ENCODE measurements at places on chromosomes 2 and 18.

DNA sequence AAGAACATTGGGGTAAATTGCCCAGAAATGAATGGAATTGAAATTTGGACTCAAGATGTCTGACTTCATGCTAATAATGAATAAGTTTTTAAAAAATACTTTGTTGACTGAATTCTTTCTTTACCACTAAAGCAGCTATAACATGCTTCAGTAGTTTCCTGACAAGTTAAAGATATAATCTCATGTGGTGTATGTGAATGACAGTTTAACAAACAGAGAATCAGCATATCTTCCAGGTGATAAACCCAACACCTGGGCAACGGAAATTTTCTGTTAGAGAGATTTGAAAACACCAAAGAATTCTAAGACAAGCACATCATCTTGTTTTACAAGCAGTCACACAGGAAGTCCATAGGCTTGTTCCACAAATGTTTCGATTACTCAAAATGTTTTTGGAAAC is 372.6 kb upstream of the VRK2 start:
- DNase-seq: no peak

- no peak for DNase-seq
These were observed 56.9 kb upstream of the SCN7A start for GRCh38 chr2:166550923-166551322.

DNA sequence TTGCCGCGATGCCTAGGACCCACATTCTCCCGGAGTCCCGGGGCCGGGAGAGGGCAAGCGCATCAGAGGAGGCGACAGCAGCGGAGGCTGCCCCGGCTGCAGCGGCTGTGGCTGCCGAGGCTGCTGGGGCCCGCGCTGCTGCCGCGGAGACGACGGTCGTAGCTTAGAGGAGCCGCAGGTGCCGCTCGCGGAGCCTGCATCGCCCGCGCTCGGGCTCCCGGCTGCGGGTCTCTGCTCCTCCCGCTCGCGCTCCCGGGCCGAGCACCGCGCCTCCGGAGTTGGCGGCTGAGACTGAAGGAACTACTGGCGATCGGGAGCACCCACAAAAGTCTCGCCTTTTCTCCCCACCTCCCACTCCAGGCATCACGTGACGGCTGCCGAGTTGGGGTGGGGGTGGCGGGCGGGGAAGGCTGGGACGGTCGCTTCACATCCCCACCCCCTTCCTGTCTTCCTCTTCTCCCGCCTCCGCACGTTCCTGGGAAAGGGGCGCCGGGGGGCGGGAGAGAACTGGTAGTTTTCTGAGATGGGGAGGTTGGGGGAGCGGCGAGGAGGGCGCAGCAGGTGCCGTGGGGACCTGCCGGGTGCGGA is at the start of gene LYPD1:
Gene LYPD1, minus strand, starts transcription at position 298 of the 588 bp plus-strand sequence. Its CDS starts 273 bp downstream, at position 25.
- no peak for DNase-seq

GRCh38 chr18:74625157-74625556 is 27.5 kb downstream of the ZNF407 start:
- peak; percentile 39 for DNase-seq

DNA sequence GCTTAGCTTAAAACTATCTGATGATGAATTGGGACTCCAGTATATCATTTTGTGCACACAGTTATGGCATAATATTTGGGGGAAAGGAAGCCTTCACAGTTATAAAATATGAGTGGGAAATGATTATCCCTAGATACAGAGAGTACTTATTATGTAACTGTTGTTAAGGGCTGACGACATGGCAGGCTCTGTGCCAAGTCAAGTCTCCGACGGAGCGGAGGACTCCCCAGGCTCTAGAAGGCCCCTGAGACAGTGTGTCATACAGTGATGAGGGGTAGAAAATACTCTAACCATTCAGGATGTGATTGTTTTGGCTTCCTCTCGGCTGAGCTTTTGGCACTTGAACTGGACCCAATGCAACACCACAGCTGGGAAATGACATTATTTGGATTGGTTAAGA is 211.8 kb downstream of the SLC8A1 start:
- DNase-seq: peak; percentile 96

DNA sequence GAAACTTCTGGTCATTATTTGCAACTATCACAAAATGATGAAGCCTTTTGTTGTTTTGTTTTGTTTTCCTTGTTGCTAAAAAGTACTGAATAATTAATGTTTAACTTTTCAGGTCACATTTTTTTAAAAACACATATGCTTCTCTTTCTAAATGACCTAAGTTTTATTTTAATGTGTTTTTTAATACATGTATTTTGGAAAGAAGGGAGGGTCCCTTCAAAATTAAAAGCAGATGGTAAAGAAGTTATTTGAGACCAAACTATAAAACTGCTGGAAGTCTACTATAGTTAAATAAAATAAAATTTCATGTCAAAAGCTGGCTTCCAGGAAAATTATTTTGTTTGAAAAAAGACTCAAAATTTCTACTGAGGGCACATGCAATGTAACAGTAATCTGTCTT is 39.5 kb upstream of the ASNSD1 start:
- DNase-seq: no peak

DNA sequence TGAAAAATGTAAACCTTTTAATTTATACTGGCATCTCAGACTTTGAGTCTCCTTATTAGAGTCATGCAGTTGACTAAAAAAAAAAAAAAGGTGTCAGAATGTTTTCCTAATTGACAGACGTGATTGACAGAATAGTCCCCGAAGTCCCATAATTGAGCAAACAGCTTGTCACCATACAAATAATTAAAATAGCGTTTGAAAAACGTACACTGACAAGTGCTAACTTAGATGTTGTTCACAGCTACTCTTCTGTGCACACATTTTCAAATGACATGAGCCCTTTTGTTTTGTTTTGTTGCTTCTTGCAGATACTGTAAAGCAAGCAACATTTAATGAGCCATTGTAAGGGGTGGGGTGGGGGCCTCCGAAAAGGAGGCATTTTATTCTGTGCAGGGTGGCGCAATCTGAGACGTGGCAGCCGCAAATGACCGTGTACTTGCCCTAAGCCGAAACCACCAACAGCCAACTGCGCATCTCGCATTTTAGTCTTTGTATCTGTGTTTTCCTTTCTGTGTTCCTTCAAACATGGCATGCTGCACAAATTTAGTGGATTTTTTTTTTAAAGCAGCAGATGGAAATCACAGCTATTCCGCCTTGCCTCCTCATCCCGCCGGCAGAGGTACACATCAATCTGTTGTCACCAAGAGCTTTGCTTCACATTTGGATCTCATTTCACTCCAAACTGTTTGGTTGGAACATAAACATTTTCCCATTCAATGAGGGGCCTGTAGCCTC is 52.4 kb downstream of the LPIN1 start:
- DNase-seq: peak; percentile 10

DNA sequence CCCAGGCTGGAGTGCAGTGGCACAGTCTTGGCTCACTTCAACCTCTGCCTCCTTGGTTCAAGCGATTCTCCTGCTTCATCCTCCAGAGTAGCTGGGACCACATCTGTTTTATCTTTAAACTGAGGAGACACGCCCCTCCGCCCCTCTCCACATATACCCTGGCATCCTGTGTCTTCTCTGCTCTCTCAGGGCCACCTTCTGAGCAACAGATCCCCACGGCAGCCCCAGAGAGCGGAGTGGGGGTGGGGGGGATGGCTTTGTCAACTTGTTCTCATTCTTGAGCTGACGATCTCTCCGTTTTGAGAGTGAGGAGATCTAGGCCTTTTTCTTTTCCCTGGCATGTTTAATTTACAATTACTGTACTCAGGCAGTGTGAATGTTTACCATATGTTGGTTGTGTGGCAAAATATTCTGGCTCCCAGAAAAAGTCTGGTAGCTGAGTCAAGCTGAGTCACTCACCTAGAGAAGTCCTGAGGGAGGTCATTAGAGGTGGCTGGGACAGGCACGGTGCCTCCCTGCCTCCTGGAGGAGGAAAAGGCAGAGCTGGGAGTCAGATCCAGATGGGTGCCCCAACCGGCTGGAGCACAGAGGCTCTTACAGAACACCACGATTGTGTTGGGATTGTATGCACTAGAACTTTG is 19.5 kb upstream of the ID2 start:
- peak; percentile 87 for DNase-seq

GRCh38 chr2:44569491-44569890 is 207.7 kb downstream of the CAMKMT start:
- no peak for DNase-seq

GRCh38 chr2:164737612-164738081 is 104.0 kb downstream of the COBLL1 start:
- peak; percentile 66 for DNase-seq

DNA sequence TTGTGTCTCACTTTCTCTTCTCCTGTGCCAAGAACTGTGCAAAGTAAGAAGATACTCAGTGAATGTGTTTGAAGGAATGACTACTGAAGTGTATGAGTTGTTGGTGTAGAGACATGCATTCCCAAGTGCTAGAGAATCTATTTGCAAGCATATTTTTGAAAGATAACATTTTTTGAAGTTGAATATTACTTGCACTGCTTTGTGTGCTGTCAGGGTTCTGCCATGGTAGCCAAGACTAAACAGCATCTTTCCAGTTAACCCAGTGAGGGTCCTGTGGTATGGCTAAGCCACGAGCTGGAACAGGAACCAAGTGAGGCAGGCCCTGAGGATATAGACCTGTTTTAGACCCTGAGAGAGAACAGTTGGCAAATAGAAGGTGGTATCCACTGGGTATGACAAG is 35.2 kb upstream of the EFEMP1 start:
- DNase-seq: peak; percentile 16

GRCh38 chr2:154433010-154433409 is 265.5 kb upstream of the KCNJ3 start:
- no peak for DNase-seq

- no peak for DNase-seq
These were observed 91.3 kb downstream of the ACVR1 start for GRCh38 chr2:157784823-157785175.

DNA sequence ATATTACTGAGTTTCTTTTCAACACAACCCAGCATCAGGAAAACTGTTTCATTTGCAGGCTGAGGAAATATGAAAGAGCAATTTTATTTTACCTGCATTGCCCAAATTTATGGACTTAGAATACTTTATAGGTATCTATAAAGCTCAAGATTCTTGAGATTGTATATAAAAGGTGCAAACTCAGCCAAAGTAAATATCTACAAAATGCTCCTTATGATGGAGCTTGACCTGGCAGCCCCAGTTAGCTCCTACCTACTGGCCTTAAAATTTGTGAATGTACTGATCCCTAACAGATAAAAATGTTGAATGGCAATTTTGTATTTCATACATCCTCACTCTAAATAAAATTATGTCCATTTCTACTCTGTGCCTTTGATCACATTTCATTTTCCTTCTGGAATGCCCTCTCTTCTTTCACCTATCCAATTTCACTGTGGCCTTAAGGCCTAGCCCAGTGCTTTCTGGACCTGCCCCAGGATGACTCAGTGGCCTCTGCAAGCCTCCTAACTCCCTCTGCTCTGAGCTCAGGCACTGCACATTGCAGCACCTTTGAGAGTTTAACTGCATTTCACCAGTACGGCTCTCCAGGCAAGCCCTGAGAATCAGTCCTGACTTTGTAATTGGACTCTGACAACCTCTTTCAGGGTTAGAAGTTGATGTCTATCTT is 125.9 kb downstream of the ANTXR1 start:
- DNase-seq: peak; percentile 85

DNA sequence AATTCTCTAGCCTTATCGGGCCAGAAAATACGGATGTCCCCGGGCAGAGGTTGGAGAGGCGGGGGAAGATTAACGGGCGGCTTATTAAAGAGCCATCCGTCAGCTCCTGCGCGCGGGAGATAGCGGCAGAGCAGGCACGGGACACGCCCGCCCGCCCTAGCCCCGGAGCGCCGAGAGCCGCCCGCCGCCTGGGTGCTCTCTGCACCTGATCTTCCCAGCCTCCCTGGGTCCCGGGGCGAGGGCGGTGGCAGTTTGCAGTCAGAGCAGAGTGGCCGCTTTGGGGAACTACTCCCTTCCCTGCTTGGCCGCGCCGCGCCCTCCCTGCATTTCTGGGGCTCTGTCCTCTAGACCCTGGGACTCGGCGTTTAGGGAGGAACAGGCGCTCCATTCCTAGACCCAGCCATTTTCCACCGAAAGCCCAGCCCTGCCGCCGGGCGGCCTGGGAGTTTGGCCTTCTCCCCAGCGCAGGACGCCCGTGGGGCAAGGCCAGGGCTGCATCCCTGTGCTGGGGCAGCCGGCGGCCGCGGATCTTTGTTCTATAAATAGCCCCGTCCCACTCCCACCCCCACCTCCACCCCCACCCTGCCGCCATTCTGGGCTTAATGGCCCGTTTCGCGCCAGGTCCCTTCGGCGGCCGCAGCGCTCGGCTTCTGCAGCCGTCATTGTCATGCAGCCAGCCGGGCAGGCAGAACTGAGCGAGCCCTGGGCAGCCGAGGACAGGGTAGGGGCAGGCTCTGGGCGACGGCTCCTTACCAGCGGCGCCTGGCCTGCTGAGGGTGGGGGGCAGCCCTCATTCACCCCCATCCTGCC is 6.6 kb downstream of the GAD1 start:
- no peak for DNase-seq

DNA sequence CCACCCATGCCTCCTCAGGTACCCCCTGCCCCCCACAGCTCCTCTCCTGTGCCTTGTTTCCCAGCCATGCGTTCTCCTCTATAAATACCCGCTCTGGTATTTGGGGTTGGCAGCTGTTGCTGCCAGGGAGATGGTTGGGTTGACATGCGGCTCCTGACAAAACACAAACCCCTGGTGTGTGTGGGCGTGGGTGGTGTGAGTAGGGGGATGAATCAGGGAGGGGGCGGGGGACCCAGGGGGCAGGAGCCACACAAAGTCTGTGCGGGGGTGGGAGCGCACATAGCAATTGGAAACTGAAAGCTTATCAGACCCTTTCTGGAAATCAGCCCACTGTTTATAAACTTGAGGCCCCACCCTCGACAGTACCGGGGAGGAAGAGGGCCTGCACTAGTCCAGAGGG is 803 bp upstream of the DES start:
- DNase-seq: no peak

DNA sequence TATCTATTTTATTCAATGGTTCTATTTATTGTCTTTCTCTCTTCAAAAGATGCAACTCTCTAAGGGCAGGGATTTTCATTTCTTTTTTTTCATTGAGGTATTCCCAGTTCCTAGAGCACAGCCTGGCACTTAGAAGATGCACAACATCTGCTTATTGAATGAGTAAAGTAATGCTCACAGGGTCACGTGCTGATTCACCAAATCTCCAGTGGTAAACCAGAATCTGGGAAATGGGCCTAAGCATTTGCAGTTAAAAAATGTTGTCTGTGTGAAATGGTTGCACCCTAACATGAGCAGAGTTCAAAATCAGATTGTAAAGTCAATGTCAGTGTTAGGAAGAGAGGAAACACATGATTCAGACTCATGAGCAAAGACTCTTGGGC is 15.8 kb downstream of the SLC8A1 start:
- DNase-seq: peak; percentile 35

GRCh38 chr2:56209701-56210100 is 25.9 kb downstream of the CCDC85A start:
- DNase-seq: no peak

GRCh38 chr2:71552356-71552755 is 99.0 kb downstream of the DYSF start:
- DNase-seq: no peak

Measured in fibroblast of upper back skin (primary cell).